ENCODE measurements at places on chromosomes 12 and 14.

GRCh38 chr12:34219046-34219770 is 196.9 kb downstream of the ALG10 start:
- no peak for DNase-seq

GRCh38 chr12:122834104-122834920 is 945 bp upstream of the HIP1R start:
- DNase-seq: no peak

GRCh38 chr12:27575090-27575761 is 51.2 kb downstream of the PPFIBP1 start:
- no peak for DNase-seq

GRCh38 chr12:105672121-105672975 is 341.9 kb downstream of the C12orf75 start:
- no peak for DNase-seq

DNA sequence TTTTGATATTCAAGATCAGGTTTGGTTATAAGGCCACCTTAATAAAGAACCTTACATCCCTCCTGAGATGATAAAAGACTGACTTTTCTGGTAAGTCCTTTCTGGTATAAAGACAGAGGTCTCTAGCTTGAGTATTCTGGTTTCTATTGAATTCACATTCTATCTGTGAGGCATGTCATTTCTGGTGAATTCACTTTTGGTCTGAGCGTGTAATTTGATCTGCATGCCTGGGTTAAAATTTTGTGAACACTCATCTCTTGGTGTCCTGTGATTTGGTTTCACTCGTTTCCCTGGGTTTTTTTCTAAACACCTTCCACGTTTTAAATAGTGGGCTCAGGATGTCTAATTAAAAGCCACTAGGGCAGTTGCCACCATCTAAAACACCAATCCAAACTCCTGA is 12.2 kb downstream of the EIF5 start:
- DNase-seq: no peak

DNA sequence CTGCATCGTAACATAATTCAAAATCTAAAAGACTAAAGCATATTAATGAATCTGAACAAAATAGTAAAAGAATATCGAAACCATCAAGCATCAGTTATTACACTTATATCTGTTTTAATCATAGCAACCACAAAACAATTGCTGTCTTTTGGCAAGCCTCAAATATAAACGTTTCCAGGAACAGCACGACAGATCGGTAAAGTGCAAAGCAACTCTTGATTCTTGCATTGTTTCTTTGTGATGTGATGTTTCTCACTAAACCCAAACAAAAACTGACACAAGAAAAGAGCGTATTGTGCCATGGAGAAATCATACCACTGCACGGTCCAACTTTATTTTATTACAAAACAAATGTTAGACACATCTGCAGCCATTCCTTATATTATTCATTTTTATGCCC is 9.2 kb upstream of the MYF6 start:
- DNase-seq: no peak
